ENCODE measurements at places on chromosomes 7 and 10.

DNA sequence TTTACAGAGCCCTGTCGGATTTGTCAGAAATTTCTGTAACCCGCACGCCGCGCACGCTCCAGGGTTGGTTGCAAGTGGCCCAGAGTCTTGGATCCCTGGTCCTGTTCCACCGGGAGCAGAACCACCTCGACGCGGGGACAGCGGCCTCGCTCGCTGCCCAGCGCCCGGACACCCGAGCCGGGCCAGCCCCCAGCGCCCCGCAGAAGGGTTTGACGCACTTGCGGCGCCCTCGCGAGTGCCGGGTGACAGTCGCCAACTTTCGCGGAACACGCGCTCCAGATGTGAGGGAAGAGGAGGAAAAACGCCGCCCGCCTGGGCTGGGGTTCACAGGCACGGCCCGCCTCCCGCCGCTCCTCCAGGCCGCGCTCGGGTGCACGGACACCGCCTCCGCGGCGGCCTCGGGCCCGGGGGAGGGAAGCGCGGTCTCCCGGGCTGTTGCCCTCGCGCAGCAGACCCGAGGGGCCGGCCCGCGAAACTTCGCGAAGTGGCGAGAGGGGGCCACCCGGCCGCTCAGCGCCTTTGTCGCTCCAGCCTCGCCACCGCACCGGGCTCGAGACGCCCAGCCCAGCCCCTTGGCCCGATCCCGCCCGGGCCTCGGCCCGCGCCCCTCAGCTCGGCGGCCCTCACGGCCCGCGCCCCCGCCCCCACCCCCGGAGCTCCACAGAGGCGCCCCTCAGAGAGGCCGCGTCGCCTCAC, 514 bp downstream of the RNF216 start:
- peak; percentile 56 for DNase-seq

DNA sequence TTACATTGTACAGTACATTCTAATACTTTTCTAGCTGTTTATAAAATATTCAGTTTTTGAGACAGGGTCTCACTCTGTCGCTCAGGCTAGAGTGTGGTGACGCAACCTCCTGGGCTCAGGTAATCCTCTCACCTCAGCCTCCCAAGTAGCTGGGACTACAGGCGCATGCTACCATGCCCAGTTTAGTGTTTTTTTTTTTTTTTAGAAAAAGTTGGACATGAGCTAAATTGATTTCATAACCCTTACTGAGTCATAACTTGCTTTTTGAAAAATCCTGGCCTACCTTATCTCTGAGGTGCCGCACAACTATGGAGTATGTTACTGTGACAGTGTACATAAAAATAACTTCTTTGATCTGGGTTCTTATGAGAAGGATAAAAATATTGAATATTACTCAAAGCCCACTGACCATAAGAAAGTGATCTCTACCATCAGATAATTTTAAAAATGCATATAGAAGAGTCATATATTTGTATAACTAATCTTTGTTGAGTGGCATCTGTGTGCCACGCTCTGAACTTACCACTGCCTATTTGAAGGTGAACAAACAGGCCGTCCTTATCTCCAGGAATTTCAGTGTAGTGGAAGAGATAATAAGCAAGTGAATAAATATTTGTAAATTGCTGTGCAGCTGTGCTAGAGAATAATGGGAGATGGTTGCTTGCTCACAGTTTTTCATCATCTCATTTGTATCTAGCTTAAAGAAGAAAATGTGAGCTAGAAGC, 73.2 kb downstream of the PPP1R9A start:
- no peak for DNase-seq

GRCh38 chr7:46672861-46673260, 751.8 kb upstream of the IGFBP3 start:
- no peak for DNase-seq

DNA sequence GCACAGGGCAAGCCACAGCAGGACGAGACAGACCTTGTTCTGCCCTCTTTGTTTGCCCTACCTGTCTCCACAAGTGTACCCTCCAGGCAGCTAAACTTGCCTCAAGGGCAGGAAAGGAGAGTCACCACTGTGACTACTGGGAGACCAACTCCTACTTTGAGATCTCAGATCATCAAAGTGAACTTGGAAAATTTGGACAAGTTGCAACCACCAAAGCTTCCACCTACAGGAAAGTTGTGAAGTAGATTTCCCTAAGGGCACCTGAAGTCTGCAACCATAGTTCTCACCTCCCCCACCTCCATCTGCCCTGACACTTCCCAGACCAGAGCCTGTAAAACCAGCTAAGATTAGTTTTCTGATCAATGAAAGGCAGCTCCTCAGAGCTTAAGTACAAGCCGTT, 2.5 kb upstream of the WDR91 start:
- DNase-seq = no peak

DNA sequence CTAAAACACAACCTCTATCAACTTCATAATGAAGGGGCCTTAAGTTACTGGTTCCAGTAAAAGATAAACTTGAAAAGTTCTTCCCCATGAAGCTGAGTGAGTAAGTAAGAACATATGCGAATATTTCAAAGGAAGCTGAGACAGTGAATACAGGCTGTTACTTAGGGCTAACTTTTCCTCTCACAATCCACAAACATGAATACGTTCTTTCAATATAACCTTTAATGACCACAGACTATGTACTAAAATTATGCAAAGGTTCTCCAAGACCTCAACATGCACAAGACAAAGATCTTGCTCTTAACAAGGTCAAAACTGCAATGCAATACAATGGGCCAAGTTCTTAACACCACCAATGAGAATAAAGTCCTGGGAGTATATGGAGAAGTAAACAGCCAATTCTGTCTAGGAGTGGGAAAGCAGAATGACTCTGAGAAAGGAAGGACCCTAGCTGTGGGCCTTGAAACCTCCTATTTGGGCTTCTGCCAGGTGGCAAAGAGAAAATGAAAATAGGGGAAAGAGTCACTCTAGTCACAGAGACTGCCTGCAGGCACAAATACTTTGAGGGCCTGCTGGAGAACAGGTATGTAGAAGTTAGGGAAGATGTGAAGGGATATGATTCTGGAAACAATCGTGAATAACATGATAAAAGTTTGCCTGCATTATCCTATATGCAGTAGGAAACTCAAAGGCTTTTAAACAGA, 43.7 kb downstream of the OSBPL3 start:
- DNase-seq = peak; percentile 76

GRCh38 chr7:157397036-157397720, 60.4 kb downstream of the DNAJB6 start:
- DNase-seq = no peak

- peak; percentile 83 for DNase-seq
Observed at GRCh38 chr10:24685958-24686540, 37.6 kb downstream of the ARHGAP21 start.

DNA sequence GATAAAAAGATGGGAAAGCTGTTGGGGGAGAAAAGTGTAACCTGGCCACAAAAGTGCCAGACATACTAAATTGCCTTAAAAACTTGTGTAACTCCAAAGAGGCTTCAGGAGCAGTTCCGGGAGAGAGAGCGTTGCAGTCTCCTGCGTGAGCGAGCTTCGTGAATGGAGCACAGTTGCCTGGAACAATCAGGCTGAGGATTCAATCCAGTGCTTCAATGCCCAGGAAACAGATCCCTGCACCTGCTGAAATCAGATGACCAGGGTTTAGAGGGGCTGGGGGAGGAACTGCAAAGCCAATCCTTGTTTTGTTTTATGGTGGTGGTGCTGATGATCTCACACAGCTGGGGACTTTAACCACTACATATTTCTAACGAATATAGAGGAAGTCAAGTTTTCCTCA, 398.3 kb downstream of the DPP6 start:
- DNase-seq = no peak

DNA sequence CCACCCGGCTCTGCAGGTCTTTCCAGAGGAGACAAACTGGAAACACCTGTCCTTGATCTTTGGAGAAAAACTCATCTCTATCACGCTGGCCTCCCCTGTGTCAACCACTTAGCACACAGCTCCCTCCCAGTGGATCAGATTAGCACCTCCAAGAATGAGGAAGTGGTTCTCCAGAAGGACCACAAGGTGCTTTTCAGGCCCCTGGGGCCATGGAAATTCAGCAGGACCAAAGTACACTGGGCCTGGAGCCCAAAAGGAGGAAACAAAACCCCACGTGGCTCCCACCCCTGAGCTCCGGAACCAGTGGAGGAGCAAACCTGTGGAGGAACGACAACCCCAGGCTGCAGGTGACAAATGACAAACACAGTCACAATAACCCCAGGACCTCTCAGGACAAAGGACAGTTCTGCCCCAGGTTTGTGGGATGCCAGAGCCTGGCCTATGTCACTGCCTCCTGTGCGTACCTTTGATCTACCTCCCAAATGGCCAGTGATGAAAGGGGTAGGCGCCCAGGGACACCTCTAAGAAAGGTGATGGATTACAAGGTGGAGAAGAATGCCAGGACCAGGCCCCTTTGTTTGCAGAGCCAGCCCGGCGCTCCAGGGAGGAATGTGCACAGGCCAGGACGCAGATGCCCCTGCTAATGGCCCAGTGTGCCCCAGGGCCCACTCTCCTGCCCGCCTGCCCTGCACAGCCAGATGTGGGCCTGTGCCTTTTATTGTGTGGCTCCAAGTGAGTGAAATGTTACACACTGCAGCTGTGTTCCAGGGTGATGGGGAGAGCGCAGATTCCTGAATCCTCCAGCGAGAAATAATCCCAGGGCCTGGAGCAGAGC, 5.7 kb downstream of the TNS3 start:
- peak; percentile 65 for DNase-seq

GRCh38 chr10:126844406-126844805, 60.8 kb upstream of the DOCK1 start:
- peak; percentile 3 for DNase-seq

DNA sequence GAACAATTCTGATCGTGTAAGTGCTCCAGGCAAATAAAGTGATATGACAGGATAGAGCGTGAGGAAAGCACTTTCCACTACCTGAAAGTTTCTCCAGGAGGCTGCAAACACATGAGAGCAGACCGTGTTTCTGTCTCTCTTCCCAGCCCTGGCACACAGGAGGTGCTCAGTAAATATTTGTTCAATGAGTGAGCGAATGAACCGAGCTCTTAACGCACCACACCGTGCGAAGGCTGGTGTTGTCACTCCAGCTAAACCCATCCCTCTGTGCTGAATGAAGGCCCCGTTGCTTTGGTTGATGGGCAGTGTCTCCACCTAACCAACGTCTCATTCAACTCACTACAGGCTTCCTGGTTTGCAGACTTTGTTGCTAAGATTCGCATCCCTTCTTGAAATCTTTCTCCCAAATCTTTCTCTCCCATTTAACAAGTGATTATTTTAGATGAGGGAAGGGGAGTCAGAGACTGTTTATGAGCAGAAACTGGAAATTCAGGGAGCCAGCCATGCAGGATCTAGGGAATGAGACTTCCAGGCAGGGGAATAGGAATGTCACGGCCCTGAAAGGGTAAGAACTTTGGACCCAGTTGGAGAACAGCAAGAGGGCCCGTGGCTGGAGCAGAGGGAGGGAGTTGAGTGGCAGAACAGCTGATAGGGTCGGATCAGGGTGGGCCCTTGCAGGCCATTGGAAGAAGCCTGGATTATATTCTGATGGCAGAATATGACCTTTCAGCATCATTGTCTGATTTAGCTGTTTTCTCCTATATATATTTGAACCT, 282.6 kb downstream of the CAMK1D start:
- DNase-seq = no peak

DNA sequence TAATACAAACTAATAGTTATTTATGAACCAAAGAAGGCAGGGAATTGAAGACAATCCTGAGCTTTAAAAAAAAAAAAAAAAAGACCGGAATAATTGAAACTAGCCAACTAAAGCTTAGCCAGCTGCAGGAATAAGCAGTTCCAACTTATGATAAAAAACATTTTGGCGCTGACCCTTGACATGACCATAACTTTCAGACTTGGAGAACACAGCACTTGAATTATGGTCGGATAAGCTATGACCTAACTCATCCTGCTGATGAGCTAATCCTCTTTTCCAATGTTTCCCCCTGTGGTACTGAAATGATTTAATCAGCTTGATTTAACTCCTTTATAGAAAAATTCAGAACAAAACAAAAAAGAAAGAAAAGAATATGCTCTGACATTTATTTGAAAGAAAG, 181.8 kb downstream of the DGKB start:
- no peak for DNase-seq

Measured in EH (cell line).